SK-N-SH (cell line): ENCODE measurements at places on chromosomes 1 and 21. TPM values are rescaled to one million over a fixed set of nuclear protein-coding genes. Genes with fewer than 3 reads are reported as not detected.
A peak's percentile ranks its signal among the peaks of the same experiment; 100 is the strongest.

GSTM5 gene
- polyA plus RNA-seq, result not detected in 2 replicates

DNA sequence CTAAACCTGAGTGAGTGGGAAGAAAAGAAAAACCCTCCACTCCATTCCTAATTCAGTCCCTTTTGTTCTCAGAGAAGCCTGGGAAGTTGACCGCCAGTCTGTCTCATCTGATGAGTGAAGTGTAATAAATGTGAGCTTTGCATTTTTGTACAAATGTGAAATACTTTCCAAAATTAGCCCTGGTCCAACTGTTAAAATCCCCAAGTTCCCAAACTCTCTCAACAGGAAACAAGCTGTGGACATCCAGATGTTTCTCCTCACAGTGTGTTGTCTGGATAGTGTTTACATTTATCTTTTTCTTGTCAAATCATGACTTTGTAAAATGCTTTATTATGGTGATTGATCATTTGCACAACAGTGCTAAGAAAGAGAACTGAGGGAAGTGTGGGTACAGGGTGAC, 145.1 kb downstream of the TM2D1 start:
- DNase-seq, result no peak

BCAN gene
- 0.13 and 0.25 TPM in 2 replicates for polyA plus RNA-seq

DNA sequence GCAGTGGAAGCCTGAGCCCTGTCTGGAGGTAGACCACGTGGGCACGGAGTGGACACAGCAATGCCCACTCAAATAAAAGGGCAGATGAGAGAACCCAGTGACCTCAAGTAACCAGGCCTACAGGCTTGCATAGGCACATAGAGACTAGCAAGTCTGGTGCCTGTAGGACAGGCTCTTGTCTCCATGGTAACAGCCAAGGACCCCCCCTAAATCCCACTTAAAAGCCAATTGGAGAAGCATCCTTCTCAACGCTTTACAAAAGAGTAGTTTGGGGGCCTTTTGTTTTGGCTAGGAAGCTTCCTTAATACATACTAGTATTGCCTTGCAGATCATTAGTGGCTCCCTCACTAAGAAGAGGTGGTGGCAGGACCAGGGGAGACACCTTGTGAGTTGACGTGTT, 63.9 kb downstream of the VWA5B1 start:
- DNase-seq, result no peak

DNA sequence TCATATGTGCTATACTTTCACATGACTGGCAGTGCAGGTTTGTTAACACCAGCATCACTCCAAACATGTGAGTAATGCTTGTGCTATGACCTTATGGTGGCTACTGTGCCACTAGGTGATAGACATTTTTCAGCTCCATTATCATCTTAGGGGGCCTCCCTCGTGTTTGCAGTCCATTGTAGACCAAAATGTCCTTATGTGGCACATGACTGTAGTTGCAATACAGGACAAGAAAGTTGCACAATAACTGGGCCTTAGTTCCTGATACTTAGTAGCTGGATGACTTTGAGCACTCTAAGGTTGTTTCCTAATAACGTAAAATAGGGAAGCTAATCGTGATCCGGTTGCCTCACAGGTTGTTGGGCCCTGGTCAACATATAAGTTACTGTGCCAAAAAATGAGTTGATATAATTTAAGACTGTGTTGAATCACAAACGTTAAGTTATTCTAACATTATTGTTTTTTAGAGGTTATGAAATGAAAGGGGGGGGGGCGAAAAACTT, 511 bp upstream of the SNX27 start:
- DNase-seq, result no peak

CRABP2 gene
- polyA plus RNA-seq, result 13.3 and 42.1 TPM in 2 replicates

GRCh38 chr1:212488436-212489283, 55.9 kb downstream of the NENF start:
- no peak for DNase-seq

DNA sequence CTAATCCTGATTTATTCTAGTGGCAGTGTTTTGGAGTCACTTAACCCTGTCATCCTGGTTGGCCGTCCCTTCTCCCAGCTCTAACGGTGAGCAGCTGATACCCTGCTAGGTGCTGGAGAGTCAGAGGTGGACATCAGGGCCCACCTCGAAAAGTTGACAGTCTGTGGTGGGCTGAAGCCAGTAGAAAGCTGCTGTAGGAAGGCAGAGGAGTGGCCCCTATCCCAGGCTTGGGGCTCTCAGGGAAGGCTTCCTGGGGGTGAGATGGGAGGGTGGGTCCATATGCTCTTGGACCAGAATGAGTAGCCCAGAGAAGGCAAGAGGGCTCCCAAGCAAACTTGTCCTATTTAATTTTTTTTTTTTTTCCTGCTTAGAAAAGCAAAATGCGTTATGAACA, 475 bp upstream of the RPL5 start:
- peak; percentile 39 for DNase-seq

- DNase-seq, result no peak
These were observed 152.3 kb downstream of the PCNX2 start for GRCh38 chr1:233143241-233143640.

DNA sequence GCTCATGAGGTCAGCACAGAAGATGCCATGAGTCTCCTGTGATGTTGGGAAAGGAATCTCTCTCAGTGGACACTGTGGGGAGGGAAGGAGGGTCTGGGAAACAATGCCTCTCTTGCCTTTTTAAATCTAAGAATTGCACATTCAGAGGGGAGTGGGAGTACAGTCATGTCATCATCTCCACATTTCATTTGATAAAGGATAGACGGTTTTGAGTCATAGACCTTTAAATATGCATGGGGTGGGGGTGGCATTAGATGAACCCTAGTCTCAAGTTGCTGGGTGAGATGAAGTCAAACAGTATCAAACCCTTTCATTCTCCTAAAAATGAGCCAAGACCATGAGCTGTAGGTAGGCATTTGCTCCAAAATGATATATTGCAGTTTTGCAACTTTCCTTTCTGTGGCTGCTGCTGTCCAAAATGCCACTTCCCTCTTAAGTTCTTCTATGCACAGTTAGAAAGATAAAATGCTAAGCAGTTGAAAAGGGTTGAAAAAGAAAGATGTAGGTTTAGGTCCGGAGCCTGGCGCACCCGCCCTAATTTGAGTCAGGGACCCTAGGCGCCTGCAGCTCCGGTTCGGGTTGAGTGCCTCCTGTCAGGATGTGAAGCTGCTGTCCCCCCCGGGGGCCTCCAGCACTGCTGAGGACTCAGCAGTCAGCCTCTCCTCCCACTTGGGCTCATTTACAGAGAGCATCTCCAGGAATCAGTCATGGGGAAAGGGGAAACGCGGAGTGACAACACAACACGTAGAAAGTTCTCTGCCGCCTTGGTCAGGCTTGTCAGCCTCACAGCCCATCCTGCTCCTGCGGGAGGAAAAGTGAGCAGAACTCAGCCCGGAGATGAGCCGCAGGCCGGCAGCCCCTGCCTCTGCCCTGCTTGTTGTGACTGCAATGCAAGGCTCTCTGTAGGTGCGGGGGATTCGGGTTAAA, 479.3 kb upstream of the RUNX1 start:
- no peak for DNase-seq

IL6R gene
- polyA plus RNA-seq, result 1.4 and 2.8 TPM in 2 replicates

- DNase-seq, result no peak
These were observed 651.9 kb downstream of the MRPL39 start for GRCh38 chr21:24955275-24955961.

DNA sequence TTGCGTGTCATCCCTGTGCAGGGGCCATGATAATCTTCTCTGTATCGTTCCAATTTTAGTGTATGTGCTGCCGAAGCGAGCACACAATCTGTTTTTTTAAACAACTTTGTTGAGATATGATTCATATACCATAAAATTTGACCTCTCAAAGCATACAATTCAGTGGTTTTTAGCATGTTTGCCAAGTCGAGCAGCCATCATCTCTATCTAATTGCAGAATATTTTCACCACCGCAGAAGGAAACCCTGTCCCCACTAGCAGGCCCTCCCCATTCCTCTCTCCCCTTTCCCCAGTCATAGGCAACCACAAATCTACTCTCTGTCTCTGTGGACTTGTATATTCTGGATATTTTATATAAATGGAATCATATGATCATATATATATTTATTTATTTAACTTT, 78.7 kb upstream of the TINAGL1 start:
- no peak for DNase-seq

DNA sequence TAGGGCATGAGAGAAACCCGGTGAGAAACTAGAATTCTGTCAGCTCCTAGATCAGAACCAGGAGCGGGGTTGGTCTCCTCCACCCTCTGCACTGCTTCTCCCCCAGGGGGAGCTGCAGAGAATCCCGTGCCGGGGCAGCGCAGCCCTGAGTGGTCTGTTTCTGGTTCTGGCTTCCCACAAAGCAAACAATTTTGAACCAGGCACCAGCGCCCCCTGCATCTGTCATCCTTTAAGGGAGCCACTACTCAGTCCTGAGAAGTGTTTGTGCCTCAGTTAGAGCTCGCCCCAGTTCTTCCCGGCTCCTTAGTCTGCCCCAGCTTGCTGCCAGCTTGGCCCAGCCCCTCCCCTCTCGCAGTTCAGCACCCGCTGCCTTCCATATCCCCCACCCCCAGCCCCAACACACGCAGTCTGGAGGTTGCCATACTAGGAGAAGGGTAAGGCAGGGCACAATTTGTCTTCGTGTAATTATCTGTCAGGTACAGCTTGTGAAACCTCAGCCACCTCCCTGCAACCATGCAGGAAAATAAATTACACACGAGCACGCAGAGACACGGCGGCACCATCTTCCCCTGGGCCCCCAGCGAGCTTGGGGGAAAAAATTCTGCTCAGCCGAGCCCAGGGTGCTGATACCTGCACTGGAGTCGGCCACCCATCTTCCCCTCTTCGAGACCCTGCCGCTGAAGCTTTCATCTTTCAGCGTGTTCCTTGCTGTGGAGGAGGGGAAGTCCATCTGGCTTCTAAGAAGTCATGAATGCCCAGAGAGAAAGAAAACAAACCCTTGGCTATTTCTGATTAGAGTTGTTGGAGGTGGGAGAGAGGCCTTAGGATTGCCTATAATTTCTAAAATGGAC, 62.6 kb upstream of the CD1D start:
- DNase-seq, result peak; percentile 47

GRCh38 chr1:206491616-206492015, 15.7 kb upstream of the RASSF5 start:
- DNase-seq, result no peak

GRCh38 chr1:20727746-20728316, 4.7 kb downstream of the SH2D5 start:
- DNase-seq, result peak; percentile 57

BLACAT1 gene
- not detected in 2 replicates for polyA plus RNA-seq

GRCh38 chr1:214467078-214467585, 84.3 kb downstream of the PTPN14 start:
- DNase-seq, result no peak

PROK1 gene
- not detected in 2 replicates for polyA plus RNA-seq

GRCh38 chr1:185440877-185441276, 123.8 kb upstream of the IVNS1ABP start:
- no peak for DNase-seq

TTC24 gene
- polyA plus RNA-seq, result not detected in 2 replicates

- DNase-seq, result no peak
These were observed 82.9 kb downstream of the TBX15 start for GRCh38 chr1:118905196-118905595.

GRCh38 chr1:44631647-44632539, 42.4 kb downstream of the TMEM53 start:
- DNase-seq, result peak; percentile 97

DNA sequence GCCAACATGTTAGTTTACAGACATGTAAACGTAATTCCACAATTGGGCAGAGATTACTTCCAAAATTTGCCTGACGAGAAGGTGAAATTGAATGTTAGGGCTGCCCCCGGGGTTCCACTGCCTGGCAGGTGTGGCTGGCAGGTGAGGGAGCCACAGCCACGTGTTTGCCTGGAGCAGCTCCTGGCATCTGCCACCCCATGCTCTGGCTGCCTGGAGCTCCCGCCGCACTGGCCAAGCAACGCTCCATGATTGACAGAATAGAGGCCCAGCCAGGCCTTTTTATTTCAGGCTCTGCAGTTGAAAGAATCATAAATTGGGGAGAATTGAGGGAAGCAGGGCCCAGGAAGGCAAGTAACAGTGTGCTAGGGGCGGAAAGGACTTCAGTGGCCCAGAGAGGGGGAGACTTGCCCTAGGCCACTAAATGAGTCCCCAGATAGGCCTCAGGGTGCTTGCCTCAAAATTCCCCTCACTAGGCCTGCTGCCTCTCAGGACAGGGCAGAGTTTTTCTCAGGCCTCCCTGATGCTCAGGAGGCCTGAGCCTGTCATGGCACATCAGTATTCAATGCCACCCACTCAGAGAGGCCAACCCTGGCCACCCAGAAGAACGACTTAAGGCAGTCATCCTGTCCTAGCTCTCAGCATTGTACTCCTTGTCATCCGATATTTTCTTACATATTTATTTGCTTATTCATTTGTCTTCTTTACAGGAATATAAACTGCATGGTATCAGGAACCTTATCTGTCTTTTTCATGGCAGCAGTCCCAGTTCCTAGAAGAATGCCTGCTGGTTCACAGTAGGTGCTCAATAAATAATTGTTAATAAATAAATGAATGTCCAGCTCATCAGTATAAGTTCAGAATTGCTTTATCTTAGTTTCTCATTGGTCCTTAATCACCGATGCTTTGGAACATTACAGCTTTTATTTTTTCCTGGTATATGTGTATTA, 16.6 kb upstream of the S1PR1 start:
- DNase-seq, result no peak

GRCh38 chr1:172470149-172470548, 26.3 kb upstream of the PIGC start:
- no peak for DNase-seq

- DNase-seq, result no peak
These were observed 111.5 kb downstream of the ENAH start for GRCh38 chr1:225541383-225541782.

DNA sequence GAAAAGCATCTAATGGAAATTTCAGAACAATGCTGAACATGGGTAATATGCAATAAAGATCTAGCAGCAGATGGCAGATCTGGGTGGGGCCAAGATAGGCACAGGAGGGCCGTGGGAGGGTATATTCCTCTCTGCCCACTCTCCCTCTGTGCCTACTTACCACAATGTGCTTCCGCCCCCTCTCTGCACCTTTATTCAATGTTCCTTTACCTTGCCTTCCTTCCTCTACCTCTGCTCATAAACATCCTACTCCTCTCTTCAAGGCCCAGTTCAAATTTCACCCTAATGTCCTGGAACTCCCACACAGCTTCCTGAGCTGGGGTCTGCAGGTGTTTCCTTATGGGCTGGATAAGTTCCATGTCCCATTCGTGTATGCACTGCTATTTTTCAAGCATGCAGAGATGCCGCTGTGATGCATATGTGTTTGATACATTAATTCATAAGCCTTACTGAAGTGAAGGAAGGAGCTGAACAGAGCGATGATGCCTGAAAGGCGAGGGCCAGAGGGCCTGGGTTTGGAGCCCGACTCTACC, 65.6 kb upstream of the EDEM3 start:
- DNase-seq, result no peak

PDPN gene
- not detected in 2 replicates for polyA plus RNA-seq

ILDR2 gene
- polyA plus RNA-seq, result 0.05 and 0.24 TPM in 2 replicates

GRCh38 chr1:69523461-69523860, 44.3 kb upstream of the LRRC7 start:
- DNase-seq, result no peak
